ENCODE measurements at places on chromosomes 12 and 14.

DNA sequence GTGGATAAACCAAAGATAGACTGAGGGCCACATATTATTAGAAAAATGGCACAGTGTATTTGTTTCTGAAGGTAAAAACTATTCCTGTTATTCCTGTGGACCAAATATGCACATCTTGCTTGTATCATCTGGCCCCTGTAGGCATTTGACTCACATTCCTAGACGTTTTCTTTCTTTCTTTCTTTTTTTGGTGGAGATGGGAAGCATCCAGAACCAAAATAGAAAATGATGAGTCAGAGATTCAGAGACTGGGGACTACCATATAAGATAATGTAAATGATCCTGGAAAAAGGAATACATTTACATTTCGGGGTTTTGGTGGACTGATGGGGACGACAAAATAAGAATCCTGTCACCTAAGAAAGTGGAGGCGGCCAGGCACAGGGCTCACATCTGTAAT, 24.2 kb downstream of the TRIM9 start:
- no peak for DNase-seq

DNA sequence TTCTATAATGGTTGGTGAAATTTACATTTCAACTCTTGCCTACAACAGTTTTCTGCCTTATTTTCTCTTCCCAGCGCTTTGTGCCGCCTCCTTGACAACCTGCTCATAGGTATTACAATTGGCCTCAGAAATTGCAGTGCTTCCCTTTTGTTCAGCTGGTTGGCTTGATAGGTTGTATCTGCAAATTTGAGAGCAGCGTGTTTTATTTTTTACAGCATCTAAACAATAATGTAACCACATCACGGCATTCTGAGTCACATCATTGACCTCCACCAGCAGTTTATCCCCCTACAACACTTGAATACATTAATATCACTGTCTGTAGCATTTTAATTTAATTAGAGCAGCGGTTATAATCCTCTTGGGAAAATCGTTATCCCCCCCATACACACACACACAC, 99.4 kb downstream of the ETV6 start:
- DNase-seq: no peak

GRCh38 chr12:117134059-117134458, 34.8 kb upstream of the TESC start:
- DNase-seq: peak; percentile 40

DNA sequence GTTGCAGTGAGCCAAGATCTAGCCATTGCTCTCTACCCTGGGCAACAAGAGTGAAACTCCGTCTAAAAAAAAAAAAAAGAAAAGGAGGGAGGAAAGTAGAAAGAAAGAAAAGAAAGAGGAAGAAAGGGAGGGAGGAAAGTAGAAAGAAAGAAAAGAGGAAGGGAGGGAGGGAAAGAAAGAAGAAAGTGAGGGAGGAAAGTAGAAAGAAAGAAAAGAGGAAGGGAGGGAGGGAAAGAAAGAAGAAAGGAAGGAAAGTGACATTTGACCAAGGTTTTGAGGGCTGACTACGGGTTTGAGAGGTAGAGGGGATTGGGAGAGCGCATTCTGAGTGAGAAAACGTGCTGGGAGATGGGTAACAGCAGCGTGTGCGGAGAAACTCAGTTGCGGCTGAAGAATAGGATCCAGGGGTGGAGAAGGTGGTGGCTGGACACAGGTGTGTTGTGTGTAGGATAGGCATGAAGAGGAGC, 521 bp upstream of the PAPLN start:
- DNase-seq: no peak

GRCh38 chr14:75833326-75834020, 148.3 kb downstream of the TGFB3 start:
- no peak for DNase-seq

DNA sequence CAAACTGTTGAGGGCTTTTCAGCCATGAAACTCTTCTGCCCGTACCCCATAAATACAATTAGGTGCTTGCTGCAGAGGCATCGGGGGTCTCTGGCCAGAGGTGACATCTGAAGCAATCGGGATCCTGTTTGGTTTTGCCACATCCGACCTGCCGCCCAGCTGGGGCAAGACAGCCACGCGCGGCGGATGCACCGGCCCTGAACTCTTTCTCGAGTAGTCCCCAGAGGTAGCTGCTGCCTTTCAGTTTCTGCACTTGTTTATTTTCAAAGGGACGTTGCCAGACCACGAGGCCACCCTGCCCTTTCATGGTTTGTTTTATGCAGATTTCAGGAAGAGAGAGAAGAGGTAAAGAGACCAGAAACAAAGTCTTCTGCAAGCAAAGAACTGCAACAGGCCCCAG, 10.6 kb upstream of the MLXIP start:
- no peak for DNase-seq

- no peak for DNase-seq
Observed at GRCh38 chr14:103684871-103685270, 30.4 kb downstream of the XRCC3 start.

GRCh38 chr12:129868575-129868974, 35.2 kb downstream of the TMEM132D start:
- DNase-seq: no peak

GRCh38 chr12:27502021-27502435, 22.0 kb upstream of the PPFIBP1 start:
- DNase-seq: no peak

DNA sequence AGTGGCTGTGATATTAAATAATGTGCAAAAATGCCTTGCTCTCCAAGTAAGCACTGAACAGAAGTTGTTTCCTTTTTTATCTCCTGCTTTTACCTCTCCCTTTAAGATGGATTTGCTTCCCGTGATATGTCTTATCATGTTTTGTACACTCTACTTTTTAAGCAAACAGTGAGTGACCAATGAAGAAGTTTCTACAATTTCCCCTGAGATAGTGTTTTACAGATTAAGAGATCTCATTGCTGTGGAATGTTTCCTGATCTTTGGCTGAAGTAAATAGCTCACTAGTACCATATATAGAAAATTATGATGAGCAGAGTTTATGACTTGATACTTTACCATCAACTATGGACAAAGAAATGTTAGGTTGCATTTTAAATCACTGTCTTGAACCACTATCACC, 184.8 kb upstream of the PDE3A start:
- no peak for DNase-seq

GRCh38 chr14:33908540-33909223, 42.2 kb downstream of the EGLN3 start:
- no peak for DNase-seq

GRCh38 chr12:12788131-12788530, 2.7 kb downstream of the APOLD1 start:
- DNase-seq: no peak

GRCh38 chr14:75631453-75631831, 29.2 kb downstream of the ERG28 start:
- DNase-seq: no peak

DNA sequence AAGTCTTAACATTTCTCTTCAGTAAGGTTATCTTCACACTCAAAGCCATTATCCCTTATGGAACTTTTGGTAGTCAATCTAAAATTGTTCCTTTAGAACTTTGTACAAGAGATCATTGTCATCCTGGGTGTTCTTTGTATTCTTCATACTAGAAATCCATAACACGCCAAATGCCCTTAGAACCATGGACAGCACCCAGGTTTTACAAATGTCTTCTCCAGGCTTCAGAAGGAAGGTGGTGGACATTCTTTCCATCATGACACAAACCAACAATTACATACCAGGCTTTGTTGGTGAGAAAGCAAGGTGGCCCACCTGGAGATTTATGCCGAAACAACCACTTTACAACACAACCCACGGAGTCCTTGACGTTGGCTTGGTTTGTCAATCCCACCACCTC, 365.6 kb upstream of the TBX3 start:
- DNase-seq: no peak

GRCh38 chr12:111444925-111445725, 39.4 kb downstream of the SH2B3 start:
- peak; percentile 80 for DNase-seq

GRCh38 chr12:103814436-103814835, 26.6 kb downstream of the NT5DC3 start:
- no peak for DNase-seq

GRCh38 chr12:6326316-6327228, 15.3 kb downstream of the TNFRSF1A start:
- DNase-seq: no peak

DNA sequence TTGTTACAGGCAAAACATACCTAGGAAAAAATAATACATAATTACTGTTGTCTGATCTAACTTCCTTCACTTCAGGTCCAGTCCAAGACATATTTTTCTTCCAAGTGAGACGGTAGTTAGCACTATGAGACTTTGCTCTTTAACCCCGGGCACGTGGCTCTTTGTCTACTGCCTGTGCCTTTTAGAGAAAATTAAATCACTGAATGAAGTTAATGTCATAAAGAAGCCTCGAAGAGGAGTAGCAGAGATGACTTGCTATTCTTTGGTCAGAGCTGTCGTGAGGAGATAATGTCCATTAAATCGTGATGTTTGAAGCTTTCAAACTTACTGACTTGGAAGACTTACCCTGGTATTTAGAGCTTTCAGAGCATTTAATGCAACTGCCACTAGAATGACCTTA, 8.7 kb downstream of the TESPA1 start:
- DNase-seq: no peak

GRCh38 chr12:7637615-7638014, 28.1 kb downstream of the APOBEC1 start:
- DNase-seq: no peak

DNA sequence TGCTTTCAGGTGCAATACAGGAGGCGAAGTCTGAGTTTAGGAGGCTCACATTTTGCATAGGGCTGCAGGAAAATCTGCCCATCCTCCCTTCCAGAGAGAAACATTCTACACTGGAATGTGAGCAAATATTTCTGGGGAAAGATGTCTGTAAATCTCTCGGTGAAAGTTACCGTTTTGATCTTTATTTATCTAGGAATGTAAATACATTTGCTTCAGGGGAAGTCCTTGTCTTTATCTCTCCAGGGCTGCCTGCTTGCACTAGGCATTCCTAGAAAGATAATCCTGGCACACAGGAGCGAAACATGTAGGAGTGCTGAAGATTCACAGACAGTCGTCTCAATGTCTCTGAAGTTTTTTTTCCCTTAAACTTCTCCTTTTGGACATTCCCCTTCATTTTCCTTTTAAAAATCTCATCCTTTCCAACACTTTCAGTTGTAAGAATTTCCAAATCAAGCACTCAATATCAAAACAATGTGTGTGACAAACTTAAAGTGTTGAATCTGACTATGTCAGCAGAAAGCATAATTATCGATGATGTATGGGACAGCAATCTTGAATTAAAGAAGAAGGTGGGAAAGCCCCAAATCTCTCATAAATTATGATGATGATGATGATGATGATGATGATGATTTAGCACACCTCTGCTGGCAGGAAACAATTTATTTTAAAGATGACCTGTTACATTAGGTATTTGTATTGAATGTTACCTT, 113.4 kb upstream of the RESF1 start:
- DNase-seq: no peak

GRCh38 chr12:98439981-98440581, 75.3 kb upstream of the TMPO start:
- DNase-seq: no peak

DNA sequence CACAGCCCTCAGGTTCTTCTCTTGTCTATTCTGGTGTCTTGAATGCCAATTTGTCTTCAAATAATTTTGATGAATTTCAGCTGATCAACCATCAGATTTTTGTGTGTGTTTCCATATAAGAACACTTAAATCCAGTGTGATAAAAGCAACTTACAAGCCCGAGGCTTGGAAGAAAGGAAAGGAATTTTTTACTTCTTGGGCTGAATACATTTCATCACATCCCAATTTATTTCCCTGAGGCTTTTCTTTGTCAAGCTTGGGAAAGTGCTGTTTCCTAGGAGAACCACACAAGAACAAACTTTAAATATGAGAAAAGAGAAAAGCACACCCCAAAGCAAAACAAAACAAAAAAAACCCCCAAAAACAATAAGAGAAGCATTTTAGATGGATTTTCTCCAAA, 26.6 kb downstream of the GPRC5D start:
- no peak for DNase-seq

DNA sequence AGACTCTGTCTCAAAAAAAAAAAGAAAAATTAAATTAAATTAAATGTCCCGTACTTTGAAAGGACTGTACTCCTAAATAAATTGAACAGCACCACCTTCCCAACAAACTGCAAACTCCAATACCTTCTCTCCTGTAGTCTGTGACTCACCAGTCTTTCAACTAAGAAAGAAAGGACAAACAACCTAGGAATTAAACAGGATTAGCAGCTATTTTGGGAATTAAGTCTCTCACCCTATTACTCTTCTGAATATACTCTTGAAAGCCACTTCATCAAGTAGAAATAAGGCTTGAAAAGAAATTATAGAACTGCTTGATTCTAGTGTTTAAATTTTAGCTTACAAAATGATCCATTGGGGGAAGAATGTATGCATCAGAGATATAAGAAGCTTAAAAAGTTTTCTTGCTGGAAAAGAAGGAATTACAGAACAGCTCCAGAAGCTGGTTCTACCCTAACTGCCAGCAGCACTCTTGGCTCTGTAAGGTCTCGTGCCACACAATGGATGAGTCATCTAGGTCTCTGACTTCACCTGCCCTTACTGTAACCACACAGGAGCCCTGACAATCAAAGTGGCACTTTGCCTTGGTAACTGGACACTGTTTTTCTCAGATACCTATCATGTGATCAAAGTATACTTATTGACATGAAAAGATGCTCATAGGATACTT, 57.0 kb upstream of the CERS5 start:
- no peak for DNase-seq

GRCh38 chr12:27592548-27592947, 68.5 kb downstream of the PPFIBP1 start:
- no peak for DNase-seq

DNA sequence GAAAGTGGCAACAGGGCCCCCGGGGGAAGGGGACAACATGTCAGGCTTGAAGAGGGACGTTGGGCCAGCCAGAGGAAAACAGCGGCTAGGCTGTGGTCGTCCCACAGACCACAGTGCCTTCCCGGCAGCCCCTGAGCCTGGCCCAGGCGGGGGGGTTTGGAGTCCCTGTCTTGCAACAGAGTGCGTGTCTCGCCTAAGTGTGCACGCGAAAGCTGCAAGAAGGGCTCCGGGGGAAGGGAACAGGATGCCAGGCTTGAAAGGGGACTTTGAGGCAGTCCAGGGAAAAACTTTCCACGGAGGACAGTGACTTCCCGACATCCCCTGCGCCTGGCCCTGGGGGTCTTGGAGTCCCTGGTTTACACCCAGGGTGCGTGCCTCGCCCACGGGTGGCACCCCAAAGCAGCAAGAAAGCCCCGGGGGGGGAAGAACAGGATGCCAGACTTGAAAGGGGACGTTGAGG, 157.5 kb upstream of the ALG10B start:
- no peak for DNase-seq

DNA sequence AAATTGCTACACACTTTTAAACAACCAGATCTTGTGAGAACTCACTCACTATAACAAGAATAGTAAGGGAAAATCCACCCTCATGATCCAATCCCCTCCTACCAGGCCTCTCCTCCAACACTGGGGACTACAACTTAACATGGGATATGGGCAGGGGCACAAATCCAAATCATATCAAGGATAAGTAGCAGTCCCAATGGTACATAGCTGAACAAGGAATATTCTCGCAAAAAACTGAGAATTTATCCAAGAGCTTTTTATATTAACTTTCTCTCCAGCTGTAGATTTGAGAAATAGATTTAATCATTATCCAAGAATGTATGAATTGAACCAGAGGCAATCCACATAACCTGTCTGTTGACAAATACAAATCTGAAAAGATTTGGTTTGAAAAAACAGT, 185.2 kb downstream of the TMTC3 start:
- no peak for DNase-seq
